ENCODE measurements at places on chromosomes 3 and 15.
A peak's percentile ranks its signal among the peaks of the same experiment; 100 is the strongest.

- no peaks in the 10 kb centered on the region for H3K36me3 ChIP-seq
- no peaks in the 10 kb centered on the region for H3K27me3 ChIP-seq
- no peaks in the 10 kb centered on the region for H3K4me1 ChIP-seq
- peak; percentile 11 for DNase-seq
Observed at GRCh38 chr3:175851541-175851940, 992.4 kb downstream of the NAALADL2 start.

DNA sequence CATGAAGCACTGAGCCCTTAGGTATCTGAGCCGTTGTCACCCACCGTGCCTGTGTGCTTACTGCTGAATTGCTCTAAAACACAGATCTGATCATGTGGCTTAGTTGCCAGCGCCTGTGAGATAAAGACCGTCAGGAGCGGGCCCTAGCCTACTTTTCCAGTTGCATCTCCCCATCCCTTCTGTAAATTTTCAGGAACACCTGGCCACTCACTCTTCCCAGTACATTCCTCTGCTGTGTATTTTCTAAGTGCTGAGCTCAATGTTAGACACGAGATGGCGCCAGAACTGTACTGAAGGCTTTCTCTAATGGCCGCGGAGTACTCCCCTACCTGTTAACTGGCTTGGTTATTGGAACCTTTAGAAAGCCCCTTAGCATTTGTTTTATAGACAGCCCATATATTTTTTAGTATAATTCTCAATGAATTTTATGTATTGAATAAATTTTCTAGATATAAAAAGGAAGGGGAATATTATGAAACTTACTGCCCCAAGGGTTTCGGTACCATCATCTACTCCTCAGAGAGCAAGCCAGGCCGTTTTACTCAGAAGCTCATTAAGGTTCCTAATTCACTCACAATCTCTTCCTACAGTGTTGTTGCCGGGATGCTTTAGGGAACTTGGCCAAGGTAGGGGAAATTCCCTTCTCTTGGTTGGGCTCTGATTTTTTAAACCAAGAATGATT, 16.7 kb upstream of the WNT7A start:
- no peaks in the 10 kb centered on the region for H3K27me3 ChIP-seq
- H3K36me3 ChIP-seq, result no peaks in the 10 kb centered on the region
- peak overlapping the region; percentile 61 for H3K4me3 ChIP-seq
- no peak overlapping the region for H3K27ac ChIP-seq
- DNase-seq, result peak; percentile 70

- peak; percentile 1 for DNase-seq
- H3K4me1 ChIP-seq, result no peaks in the 10 kb centered on the region
- no peak overlapping the region for H3K4me3 ChIP-seq
- H3K27me3 ChIP-seq, result no peaks in the 10 kb centered on the region
- no peaks in the 10 kb centered on the region for H3K36me3 ChIP-seq
Observed at GRCh38 chr15:35626571-35627318, 80.8 kb upstream of the DPH6 start.

DNA sequence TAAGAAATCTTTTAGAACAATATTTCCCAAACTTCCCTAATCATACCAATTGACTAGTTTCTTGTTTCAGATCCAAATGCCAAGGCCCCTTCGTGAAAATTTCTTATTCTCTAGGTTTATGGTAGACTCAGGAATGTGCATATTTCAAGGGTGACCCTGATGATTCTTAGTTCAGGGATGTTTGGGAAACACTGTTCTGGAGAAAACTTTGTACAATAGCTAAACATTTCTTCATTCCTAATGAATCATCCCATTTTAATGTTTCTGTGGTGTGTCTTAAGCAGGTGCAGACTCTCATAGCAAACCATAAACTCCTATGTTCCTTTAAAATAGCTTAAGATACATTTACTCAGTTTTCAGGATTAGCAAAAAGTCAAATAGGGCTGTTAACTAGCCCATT, 314.5 kb downstream of the TIGIT start:
- DNase-seq, result no peak
- H3K27me3 ChIP-seq, result no peaks in the 10 kb centered on the region
- peak overlapping the region; percentile 81 for H3K27ac ChIP-seq

DNA sequence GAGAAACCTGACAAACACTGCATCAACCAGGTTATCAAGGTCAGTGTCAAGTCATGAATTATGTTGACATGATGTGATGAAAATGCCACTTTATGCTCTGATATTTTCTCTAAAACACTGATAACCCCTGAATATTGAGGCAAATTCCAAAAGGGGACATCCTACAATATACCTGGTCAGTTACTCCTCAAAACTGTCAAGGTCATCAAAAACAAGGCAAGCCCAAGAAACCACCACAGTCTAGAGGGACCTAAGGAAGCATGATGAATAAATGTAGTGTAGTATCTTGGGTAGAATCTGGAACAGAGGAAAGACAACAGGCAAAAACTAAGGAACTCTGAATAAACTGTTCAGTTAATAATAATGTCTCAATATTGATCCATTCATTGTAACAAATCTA, 275.3 kb upstream of the THRB start:
- H3K4me3 ChIP-seq, result no peak overlapping the region
- H3K36me3 ChIP-seq, result no peaks in the 10 kb centered on the region
- DNase-seq, result no peak
- no peaks in the 10 kb centered on the region for H3K4me1 ChIP-seq

- no peaks in the 10 kb centered on the region for H3K36me3 ChIP-seq
- H3K27ac ChIP-seq, result no peak overlapping the region
- H3K4me1 ChIP-seq, result no peaks in the 10 kb centered on the region
- H3K4me3 ChIP-seq, result no peak overlapping the region
- DNase-seq, result no peak
Observed at GRCh38 chr15:49741712-49742111, 120.9 kb downstream of the DTWD1 start.

DNA sequence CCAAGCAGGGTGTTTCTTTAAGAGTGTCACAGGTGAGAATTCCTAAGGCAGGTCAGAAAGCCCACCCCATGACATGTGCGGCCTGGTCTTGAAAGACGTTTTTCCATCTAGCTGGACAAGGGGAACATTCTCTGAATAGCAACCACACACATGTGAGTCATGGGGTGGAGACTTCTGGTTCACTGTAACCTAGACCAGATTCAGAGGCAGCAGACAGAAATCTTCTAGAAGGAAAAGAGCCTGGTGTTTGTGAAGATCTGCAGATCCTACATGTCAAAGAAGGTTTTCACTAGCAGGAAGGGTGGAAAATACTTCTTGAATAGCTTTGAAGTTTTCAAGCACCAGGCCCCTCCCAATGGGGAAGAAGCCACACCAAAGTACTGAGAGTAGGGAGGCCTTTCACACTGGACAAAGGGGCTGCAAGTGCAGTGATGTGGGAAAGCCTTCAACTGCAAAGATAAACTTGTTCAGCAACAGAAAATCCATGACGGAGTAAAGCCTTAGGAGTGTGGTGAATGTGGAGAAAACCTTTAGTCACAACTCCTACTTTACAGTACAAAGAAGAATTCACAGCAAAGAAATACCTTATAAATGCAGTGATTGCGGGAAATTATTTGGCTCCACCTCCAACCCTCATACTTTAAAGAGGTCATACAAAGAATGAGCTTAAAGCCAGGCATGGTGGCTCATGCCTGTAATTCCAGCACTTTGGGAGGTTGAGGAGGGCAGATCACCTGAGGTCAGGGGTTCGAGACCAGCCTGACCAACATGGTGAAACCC, 17.6 kb downstream of the ADAM10 start:
- no peaks in the 10 kb centered on the region for H3K27me3 ChIP-seq
- no peaks in the 10 kb centered on the region for H3K4me1 ChIP-seq
- H3K36me3 ChIP-seq, result no peaks in the 10 kb centered on the region
- no peak for DNase-seq
- H3K4me3 ChIP-seq, result no peak overlapping the region

- H3K4me3 ChIP-seq, result no peak overlapping the region
- no peaks in the 10 kb centered on the region for H3K36me3 ChIP-seq
- DNase-seq, result no peak
- no peaks in the 10 kb centered on the region for H3K27me3 ChIP-seq
Observed at GRCh38 chr3:64859625-64860535, 172.1 kb upstream of the ADAMTS9 start.

DNA sequence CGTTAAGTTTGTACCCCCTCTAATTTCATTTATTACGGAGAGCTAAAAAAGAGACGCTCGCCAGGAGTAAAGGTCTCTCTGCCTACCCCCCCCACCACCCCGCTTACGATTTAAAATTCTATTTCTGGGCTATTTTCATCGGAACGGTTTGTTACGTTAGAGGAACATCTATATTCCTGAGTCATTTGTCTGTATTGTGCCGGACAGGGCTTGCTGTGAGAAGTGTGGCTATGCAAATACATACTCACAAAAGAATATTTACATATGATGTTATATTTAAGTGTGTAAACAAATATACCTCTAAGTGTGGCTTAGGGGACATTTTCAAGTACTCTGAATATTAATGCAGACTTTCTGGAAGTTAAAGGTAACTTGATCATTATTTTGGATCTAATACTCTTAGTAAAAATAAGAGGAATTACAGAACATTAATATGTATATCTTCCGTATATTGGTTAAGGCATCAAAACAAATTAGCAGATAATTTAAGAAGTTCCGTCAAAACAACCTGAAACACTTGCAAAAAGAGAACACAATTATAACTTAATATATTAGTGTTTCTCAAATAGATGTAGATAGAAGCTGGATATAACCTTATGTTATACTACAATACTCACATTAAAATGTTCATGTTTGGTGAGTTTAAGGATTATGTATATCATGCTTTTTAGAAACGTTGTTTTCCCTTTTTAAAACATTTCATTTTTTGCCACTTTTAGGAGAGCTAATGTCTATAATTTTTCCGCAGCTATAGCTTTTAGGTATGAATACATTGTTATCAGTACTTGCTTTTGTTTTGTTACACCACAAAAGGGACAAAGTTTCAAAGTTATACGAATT, 1.6 kb upstream of the SHOX2 start:
- H3K27ac ChIP-seq, result peak overlapping the region; percentile 97
- peaks cover 3% of the 10 kb centered on the region for H3K4me1 ChIP-seq
- H3K4me3 ChIP-seq, result peak overlapping the region; percentile 91
- no peaks in the 10 kb centered on the region for H3K27me3 ChIP-seq
- 0 out of 2 replicates have a peak, but pooled peaks cover 3% of the 10 kb centered on the region for H3K36me3 ChIP-seq
- DNase-seq, result no peak

DNA sequence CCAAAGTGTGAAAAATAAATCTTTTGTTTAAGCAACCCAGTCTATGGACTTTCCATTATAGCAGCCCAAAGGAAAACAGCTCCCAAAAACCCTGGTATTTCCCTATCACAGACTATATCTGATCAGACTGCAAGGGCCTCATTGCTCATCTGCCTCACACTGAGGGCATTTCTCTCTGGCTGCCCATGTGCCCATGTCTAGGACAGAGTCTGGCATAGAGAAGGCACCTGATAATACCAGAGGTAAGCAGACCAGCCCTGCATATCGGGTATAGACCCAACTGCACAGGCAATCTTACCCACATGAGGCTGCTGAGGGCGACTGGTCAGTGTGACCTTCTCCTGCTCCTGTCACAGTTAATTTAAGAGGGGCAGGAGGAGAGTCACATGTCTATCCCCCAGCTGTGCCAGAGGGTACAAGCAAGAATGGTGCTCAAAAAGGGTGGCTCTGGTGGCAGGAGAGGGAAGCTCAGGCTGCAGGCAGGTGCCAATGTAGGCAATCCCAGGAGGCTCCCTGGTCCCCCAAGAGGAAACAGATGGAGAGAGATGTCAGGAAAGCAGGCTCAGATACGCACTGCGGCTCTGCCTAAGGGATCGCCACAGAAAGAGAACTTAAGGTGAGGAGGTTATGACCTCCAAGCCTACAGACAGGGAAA, 3.1 kb downstream of the CSRNP1 start:
- peak overlapping the region; percentile 88 for H3K4me3 ChIP-seq
- H3K36me3 ChIP-seq, result peaks cover 10% of the 10 kb centered on the region
- peak; percentile 55 for DNase-seq
- no peaks in the 10 kb centered on the region for H3K27me3 ChIP-seq
- H3K27ac ChIP-seq, result peak overlapping the region; percentile 90

GRCh38 chr3:8757551-8758518, 11.6 kb downstream of the OXTR start:
- H3K27me3 ChIP-seq, result no peaks in the 10 kb centered on the region
- no peaks in the 10 kb centered on the region for H3K36me3 ChIP-seq
- no peak overlapping the region for H3K4me3 ChIP-seq
- no peak overlapping the region for H3K27ac ChIP-seq
- no peak for DNase-seq
- H3K4me1 ChIP-seq, result no peaks in the 10 kb centered on the region

DNA sequence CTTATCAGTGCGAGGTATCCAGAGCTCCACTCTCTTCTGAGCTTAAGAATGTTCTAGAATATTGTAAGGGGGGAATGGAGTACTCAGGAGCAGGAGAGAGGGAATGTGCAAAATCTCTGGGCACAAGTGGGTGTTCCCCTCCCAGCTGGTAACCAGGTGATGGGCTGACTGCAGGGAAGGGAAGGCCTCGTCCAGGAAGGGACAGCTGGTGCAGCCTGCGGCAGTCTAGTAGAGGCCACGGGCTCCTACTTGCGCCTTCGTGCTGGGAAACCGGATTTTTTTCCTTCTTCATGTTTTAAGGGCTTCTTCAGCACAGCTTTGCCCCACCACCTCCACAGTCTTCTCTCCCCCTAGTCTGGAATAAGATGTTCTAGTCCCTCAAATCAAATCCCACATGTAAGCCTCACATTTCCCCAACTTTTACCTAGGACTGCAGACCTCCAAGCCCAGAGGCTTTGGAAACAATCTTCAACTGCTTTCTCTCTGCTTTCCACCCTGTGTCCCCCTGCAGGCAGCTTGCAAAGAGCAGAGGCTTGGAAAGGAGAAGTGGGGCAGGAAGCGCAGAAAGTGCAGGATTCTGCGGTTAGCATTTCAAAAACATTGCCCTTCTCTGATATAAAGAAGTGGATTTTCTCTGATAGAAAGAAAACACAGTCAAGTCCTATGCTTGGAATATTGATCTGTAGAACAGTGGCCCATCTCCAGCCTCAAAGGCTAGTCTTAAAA, 11.9 kb upstream of the CGNL1 start:
- H3K36me3 ChIP-seq, result no peaks in the 10 kb centered on the region
- H3K27ac ChIP-seq, result no peak overlapping the region
- no peak for DNase-seq

- DNase-seq, result no peak
- H3K4me3 ChIP-seq, result no peak overlapping the region
- H3K4me1 ChIP-seq, result no peaks in the 10 kb centered on the region
- peaks cover 29% of the 10 kb centered on the region for H3K27me3 ChIP-seq
Observed at GRCh38 chr15:79086814-79087213, 3.8 kb downstream of the RASGRF1 start.

GRCh38 chr3:2967871-2968270, 142.3 kb downstream of the IL5RA start:
- no peaks in the 10 kb centered on the region for H3K27me3 ChIP-seq
- no peak overlapping the region for H3K4me3 ChIP-seq
- no peak overlapping the region for H3K27ac ChIP-seq
- no peaks in the 10 kb centered on the region for H3K36me3 ChIP-seq
- peak; percentile 30 for DNase-seq
- no peaks in the 10 kb centered on the region for H3K4me1 ChIP-seq

All from SK-N-SH (cell line).